Endothelial cell of umbilical vein (primary cell): ENCODE measurements at places on chromosomes 1 and 21. TPM values are rescaled to one million over a fixed set of nuclear protein-coding genes. Genes with fewer than 3 reads are reported as not detected.
A peak's percentile ranks its signal among the peaks of the same experiment; 100 is the strongest.

Gene VANGL2
- total RNA-seq, result not detected in 2 replicates

Gene FNDC5
- total RNA-seq, result 0.64 TPM in 1 of 2 replicates, not detected in the other

Gene SPRR1B
- not detected in 2 replicates for total RNA-seq

Gene DHX9
- 219 and 220 TPM in 2 replicates for total RNA-seq

DNA sequence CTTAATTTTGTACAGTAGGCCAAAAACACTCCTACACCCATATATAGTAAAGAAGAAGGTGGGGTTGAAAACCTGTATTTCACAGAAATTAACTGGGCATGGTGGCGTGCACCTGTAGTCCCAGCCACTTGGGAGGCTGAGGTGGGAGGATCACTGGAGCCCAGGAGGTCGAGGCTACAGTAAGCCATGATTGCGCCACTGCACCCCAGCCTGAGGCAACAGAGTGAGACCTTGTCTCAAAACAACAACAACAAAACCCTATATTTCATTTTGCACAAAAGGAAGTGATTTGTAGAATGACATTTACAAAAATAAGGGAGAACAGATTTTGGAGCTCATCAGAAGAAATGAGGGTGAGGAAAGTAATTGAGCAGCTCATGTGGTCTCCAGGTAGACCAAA, 2.2 kb upstream of the LYPLA2 start:
- no peak overlapping the region for H3K27ac ChIP-seq
- peaks cover 22% of the 10 kb centered on the region for H3K4me1 ChIP-seq
- H3K27me3 ChIP-seq, result no peaks in the 10 kb centered on the region
- peaks cover 11% of the 10 kb centered on the region for H3K36me3 ChIP-seq

DNA sequence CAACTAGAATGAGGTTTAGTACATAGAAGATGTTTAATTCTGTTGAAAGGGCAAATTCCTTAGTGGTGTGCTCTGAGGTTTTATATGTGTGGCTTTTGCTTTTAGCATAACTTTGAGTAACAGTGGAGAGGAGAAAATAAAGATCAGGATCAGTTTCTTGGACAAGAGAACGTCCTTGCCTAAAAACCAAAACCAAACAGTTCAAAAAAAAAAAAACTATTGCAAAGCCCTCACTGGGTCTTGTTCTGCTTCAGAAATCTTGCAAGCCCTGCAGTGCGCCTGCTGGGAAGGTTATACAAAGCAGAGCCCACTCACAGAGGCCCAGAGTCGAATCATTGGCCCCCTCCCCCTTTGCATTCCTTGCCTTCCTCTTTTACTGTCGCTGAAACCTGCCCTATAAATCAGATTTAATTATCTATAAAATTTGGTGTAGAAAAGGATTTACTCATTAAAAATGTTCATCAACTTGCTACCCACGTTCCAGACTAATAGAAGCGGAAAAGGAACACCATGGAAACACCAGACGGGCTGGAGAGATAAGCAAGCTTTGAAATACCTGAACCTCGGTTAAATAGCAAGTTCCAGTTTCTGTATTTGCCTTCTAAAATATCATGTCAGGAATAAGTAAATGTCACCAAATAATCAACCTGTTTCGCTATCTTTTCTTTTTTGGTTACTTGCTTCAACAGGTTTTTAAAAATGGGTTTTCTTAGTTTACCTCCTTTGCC, 201.6 kb upstream of the PTBP2 start:
- H3K27me3 ChIP-seq, result no peaks in the 10 kb centered on the region
- no peaks in the 10 kb centered on the region for H3K4me1 ChIP-seq
- no peak overlapping the region for H3K4me3 ChIP-seq
- peak; percentile 17 for DNase-seq
- H3K27ac ChIP-seq, result no peak overlapping the region

DNA sequence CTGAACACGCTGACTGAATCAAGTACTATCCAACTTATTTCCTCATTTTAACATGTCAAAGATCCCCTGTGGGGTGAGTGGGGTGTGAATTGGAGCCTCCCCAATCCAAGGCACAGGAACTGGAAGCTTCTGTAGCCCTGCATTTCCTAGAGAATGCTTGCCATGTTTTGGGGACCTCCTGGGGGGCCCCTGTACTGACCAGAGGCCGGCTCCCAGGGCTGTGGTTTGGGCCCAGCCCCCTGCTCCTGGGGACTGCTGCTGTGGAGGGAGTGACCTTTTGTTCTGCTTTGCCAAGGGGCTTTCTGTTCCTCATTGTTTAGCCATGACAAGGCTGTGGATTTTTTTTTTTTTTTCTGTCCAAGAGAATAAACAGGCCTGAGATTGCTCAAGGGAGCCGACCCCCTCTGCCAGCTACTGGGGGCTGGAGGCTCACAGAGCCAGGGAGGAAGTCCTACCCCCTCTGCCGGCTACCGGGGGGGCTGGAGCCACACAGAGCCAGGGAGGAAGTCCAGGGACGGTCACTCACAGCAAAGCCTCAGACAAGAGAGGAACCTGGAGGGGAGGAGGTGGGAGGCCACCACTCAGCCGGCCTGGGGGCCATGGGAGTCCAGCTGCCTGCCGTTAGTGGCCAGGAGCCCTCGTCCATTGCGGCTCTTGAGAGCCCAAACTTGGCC, 17.4 kb downstream of the TNFRSF1B start:
- peak; percentile 93 for DNase-seq
- no peak overlapping the region for H3K4me3 ChIP-seq
- no peaks in the 10 kb centered on the region for H3K27me3 ChIP-seq
- H3K36me3 ChIP-seq, result peaks cover 4% of the 10 kb centered on the region

GRCh38 chr1:29355375-29355774, 119.1 kb downstream of the PTPRU start:
- DNase-seq, result no peak
- H3K4me1 ChIP-seq, result no peaks in the 10 kb centered on the region
- H3K36me3 ChIP-seq, result no peaks in the 10 kb centered on the region
- no peaks in the 10 kb centered on the region for H3K27me3 ChIP-seq

DNA sequence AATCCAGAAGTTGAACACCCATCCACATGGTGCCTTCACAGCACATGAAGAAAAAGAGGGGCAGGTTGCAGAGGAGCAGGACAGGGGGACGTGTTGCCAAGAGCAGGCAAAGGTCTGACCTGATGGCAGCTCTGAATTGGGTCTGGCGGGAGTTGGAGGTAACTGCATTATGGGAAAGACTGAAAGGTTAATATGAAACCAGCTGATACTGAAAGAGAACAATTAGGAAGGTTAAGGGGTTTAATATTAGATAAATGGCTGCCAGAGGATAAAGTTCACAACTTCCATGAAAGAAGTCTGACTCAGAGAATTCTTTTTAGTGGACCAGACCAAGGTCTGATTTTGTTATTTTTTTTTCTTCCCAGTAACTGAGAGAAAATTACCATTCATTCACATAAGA, 76.1 kb downstream of the CD58 start:
- no peak overlapping the region for H3K27ac ChIP-seq
- no peak overlapping the region for H3K4me3 ChIP-seq
- no peaks in the 10 kb centered on the region for H3K36me3 ChIP-seq
- no peak for DNase-seq
- no peaks in the 10 kb centered on the region for H3K27me3 ChIP-seq

GRCh38 chr1:202374099-202374498, 25.6 kb downstream of the PPP1R12B start:
- no peak for DNase-seq
- H3K4me1 ChIP-seq, result no peaks in the 10 kb centered on the region
- H3K4me3 ChIP-seq, result no peak overlapping the region
- no peaks in the 10 kb centered on the region for H3K36me3 ChIP-seq

DNA sequence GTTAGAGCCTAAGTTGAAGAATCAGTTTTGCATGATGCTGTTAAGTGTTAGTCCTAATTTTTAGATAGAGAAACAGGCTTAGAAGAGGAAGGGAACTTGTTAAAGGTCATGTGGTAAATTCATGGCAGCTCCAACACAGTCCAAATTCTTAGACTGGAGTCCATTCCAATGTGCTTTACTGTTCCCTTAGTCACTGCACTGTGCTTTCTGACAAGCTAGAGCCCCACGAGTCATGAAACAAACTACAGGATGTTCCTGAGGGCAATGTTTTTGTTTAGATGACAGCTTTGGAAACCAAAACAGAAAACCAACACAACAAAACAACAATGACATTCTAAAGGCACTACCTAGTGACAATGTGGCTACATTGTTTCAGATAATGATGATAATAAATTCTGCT, 23.1 kb upstream of the RGS4 start:
- H3K4me3 ChIP-seq, result no peak overlapping the region
- H3K36me3 ChIP-seq, result no peaks in the 10 kb centered on the region
- H3K27me3 ChIP-seq, result no peaks in the 10 kb centered on the region

DNA sequence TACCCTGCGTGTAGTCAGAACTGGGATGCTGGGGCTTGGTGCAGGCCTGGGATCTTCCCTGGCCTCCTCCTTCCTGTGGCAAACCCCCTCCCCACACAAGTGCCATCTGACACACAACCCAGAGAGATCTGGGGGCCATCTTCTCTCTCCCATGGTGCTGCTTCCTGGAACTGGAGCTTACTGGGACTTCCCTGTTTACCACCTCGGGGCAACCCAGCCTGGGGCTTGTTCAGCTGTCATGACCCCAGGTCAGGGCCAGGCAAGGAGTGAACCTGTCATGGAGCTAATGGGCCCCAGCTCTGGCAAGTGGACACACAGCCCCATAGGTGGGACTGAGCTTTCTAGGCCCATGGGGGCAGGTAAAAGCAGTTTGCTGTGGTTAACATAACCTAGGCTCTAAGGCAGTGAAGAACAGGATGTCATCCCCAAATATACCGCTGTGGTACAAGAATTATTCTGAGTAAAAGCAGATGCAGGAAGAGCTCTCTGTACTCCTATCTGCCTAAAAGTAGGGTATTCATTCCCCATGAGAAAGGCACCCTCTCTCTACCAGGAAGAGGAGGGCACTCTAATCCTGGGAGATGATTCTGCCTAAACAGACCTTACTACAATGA, 2.4 kb downstream of the TRIM11 start:
- H3K27ac ChIP-seq, result no peak overlapping the region
- H3K4me3 ChIP-seq, result no peak overlapping the region
- H3K27me3 ChIP-seq, result no peaks in the 10 kb centered on the region

GRCh38 chr1:116031302-116031835, 55.1 kb downstream of the SLC22A15 start:
- no peak for DNase-seq
- H3K4me3 ChIP-seq, result no peak overlapping the region
- no peak overlapping the region for H3K27ac ChIP-seq
- no peaks in the 10 kb centered on the region for H3K36me3 ChIP-seq

- H3K27me3 ChIP-seq, result no peaks in the 10 kb centered on the region
- H3K27ac ChIP-seq, result no peak overlapping the region
- peaks cover 4% of the 10 kb centered on the region for H3K4me1 ChIP-seq
- no peak for DNase-seq
- H3K36me3 ChIP-seq, result no peaks in the 10 kb centered on the region
- no peak overlapping the region for H3K4me3 ChIP-seq
Observed at GRCh38 chr1:2128189-2128901, 66.2 kb downstream of the FAAP20 start.

DNA sequence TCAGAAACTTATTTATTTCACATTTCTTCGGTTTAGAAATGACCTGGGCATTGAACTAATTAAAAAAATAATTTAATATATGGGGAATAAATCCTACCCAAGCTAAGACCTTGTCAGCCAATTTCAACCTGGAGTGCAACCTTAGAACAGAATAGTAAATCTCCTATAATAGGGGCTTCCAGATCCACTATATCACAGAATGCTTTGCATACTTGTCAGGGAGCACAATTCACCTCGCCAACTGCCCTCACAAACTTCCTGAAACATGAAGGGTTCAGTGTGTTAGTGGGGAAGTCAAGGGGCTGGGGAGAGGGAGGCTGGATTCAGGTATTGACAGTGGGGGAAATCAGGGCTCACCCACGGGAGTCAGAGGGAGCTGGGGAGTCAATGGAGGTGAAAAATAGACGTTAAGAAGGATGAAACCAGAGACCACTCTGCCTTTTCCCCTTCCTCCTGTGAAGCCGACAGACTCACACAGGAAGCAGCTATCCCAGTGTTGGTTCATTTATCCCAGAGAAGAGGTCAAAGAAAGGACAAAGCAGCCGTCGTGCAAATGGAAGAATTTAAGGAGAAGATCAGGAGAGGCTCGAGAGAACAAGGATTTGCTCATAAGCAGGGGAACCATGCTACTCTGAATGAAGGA, 453.3 kb downstream of the NUF2 start:
- no peak overlapping the region for H3K4me3 ChIP-seq
- DNase-seq, result no peak
- H3K27me3 ChIP-seq, result no peaks in the 10 kb centered on the region
- no peaks in the 10 kb centered on the region for H3K36me3 ChIP-seq

DNA sequence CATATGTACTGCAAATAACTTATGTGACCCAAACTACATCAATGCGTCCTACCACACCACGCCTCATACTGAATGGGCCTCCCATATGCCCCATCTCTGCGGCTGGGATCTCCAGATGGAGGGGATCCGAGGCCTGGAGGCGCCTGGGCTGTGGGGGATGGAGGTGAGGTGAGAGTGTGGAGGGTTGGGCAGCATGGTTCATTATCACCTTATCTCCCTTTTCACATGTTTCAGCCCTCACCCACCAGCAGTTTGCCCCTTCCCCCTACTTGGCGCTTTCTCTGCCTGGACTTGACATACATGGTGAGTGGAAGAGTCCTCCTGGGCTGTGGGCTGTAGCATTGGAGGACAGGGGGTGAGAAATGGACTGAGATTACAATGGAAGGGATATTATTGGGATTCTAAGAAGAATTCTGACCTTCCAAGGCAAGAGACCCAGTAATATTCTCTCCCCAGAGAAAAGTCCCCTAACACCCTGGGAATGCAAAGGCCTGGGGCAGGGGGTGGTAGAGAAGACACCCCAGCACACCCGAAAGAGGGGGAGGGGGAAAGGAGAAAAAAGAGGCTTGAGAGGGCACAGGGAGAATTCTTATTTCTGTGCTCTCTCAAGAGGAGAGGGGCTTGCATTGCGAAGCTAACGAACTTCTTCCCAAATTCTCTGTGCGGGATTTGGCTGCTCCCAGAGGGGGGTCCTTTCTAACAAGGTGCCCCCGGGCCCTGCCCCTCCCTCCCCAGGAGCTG, 61.4 kb downstream of the MEF2D start:
- DNase-seq, result no peak
- no peaks in the 10 kb centered on the region for H3K36me3 ChIP-seq
- H3K4me3 ChIP-seq, result no peak overlapping the region
- H3K4me1 ChIP-seq, result peaks cover 4% of the 10 kb centered on the region

GRCh38 chr21:28991861-28992525, 684 bp downstream of the LTN1 start:
- no peaks in the 10 kb centered on the region for H3K36me3 ChIP-seq
- no peak for DNase-seq
- H3K27me3 ChIP-seq, result no peaks in the 10 kb centered on the region

- H3K4me1 ChIP-seq, result peaks cover 11% of the 10 kb centered on the region
- no peak overlapping the region for H3K4me3 ChIP-seq
- DNase-seq, result no peak
- no peaks in the 10 kb centered on the region for H3K27me3 ChIP-seq
- peaks cover 22% of the 10 kb centered on the region for H3K36me3 ChIP-seq
Observed at GRCh38 chr1:153636312-153636711, 2.4 kb downstream of the CHTOP start.
